ENCODE measurements at places on chromosomes 1 and 21.

DNA sequence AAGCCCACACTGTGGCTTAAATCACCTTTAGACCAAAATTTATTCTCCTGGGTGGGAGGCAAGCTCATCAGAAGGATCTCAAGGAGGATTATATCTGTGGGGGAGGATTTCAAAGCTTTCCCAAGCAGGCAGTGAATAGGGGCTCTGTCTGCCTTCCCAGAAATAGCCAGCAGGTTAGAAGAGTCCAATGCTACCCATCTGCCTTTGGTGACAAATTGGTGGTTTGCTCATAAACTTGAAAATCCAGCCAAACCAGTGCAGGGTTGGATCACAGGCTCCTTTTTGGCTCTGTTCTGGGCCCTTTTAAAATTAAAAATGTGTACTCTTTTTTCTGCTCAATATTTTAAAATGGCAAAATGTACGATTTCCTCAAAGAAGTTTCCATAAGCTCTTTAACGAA lies 118.9 kb upstream of the ZC3H11B start:
- no peak for DNase-seq

- DNase-seq, result no peak
These were observed 66.1 kb downstream of the NCAM2 start for GRCh38 chr21:21064353-21064752.

DNA sequence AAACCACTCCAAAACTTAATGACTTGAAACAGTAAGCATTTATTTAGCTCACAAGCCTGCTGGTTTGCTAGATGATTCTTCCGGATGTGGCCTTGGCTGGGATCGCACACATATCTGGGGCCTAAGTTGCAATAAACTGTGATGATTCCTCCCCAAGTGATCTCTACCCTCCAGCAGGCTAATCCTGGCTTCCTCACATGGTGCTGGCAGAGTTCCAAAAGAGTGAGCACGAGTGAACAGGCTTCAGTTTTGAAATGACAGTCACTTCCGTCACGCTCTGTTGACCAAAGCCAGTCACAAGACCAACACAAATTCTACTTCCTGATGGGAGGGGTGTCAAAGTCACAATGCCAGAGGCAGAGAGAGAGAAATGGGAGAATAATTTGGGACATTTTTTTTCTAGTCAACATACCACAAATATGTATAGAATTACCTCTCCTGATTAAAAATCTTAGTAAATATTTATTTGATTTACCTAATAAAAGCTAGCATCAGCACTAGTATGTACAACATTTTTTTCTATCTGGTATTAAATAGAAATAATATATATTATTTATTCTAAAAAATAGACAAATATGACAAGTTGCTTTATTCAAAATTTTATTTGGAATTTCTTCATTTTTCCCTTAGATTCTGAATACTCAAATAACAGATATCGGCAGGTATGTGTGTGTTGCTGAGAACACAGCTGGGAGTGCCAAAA lies 292.7 kb downstream of the TPR start:
- no peak for DNase-seq

DNA sequence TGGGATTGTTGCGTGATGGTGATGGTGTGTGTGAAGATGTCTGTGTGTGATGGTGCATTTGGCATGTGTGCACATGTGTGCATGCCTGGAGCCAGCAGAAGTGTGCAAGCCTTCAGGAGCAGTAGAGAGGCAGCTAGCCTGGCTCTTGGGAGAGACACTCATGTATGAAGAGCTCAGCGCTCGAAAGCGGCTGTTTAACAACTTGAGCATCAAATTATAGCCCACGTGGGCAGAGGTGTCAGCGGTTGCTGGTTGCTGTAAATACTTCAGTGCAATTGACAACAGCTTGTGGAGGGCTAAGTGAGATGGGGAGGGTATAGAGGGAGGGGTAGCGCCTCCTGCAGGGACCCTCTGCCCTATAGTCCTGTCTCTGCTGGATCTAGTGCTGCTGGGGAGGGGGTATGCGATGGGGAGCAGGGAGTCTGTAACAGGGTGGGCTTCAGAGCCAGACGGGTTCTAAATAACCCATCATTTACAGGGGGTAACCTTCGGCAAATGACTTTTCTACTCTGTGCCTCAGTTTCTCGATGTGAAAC lies 21.5 kb downstream of the FOXD2 start:
- no peak for DNase-seq

DNA sequence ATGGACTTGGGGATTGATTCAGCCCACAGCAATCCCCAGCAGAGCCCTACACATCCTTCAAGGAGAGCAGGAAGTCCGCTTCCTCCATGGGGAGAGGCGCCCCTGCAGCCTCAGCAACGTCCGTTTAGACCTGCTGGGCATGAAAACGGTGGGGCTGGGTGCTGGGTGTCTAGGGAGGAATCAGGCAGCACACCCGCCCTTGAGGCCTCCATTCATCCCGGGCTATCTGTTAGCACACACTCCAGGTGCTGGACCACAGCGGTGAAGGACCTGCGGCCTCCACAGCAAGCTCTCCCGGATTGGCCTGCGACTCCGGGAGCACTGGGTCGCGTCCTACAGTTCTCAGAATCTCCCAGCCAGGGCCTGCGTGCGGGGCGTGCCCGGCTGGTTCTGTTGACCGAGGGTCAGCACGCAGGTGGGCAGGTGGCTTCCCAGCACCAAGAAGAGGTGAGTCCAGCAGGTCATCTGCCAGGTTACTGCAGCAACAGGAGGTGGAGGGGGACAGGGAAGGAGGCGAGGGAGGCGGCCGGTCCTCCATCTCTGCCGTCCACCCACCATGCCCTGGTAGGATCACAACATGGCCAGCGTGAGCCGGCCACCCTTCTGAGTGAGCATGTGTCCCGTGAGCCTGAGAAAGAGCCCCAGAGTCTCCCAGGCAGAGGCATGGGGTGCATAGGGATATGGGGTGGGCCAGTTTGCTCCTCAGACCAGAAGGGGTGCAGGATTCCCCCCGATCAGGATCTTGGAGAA lies 96.6 kb downstream of the RIPK4 start:
- no peak for DNase-seq

- DNase-seq, result no peak
These were observed 156.3 kb downstream of the SNX7 start for GRCh38 chr1:98817821-98818220.

GRCh38 chr1:166032572-166033371 lies 134.0 kb downstream of the FAM78B start:
- DNase-seq, result no peak

DNA sequence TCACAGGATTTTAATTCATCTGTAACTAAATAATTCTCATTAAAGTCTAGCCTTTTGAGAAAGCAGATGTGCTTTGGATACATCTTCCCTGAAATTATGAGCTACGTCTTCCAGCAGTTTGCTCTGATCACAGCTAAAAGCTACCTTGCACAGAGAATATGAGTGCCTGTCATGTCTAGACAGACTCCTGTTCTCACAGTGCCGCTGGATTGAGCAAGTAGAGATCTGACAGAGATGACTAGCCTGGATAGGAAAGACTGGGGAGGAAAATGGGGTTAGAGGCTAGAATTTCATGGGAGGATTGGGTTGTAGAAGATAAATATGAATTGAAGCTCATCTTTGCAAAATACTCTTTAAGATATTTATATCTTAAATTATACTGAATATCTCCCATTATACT lies 24.1 kb downstream of the CEPT1 start:
- DNase-seq, result no peak

DNA sequence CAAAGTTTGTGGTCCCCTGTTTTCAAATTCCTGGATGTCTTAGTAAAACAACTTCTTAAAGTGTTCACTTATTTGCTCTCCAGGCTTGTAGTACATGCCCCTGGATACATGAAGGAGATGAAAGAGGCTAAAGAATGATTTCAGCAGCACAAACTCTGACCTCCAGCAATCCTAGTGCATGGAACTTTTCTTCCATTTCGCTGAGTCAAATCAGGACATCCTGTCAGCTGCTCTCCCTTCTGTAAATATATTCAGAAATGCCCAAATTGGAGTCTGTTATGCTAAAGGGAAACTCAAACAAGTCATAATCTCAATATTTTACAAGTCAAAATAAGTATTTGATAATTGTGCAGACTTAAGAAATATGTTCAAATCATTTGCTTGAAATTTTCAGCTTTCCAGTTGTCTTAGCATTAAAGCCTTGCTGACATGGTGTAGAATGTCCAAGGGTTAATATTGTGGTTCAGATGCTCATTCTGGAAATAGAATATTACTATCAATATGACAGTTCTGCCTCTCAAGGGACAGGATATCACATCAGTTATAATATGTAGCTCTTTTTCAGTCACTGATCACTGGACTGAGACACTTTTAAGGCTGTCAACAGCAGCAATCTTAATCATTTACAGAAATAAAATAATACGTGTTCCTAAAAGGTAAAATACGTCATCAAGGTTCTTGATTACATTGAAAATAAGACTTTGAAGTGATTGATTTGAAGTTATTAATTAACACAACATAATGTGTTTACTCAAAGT lies 1157.3 kb downstream of the PLA2G4A start:
- DNase-seq, result no peak

DNA sequence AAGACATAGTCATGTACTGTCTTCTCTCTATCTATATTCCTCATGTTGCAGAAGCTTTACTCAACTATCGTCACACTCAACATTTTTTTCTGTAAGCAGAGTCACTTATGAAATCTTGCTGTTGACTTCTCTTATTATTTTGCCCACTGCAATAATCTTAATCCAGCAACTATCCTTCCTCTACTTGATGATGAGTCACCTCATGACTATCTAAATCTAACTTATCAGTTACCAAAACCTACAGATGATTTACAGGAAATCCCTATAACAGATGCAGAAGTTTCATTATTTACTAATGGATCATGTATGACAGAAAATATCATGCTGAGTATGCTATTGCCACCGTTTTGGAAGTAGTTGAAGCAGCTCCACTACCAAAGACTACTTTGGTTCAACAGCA lies 378.9 kb downstream of the DUSP10 start:
- no peak for DNase-seq

DNA sequence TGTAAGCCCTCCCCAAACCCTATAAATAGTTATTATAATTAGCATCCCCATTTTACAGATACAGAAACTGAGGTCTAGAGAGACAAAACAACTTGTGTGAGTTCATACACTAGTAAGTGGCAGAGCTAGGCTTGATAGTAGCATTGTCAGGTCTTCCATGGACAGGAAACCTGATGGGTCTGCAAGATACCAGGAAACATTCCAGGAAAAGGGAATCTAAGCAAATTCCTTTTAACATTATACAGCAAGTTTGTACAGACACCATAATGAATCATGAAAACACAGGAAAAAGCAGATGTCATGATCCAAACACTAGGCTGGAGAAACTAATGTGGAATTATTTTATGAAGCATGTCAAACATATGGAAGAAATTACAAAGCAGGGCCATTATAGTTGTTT lies 89.1 kb upstream of the KCNK2 start:
- no peak for DNase-seq

DNA sequence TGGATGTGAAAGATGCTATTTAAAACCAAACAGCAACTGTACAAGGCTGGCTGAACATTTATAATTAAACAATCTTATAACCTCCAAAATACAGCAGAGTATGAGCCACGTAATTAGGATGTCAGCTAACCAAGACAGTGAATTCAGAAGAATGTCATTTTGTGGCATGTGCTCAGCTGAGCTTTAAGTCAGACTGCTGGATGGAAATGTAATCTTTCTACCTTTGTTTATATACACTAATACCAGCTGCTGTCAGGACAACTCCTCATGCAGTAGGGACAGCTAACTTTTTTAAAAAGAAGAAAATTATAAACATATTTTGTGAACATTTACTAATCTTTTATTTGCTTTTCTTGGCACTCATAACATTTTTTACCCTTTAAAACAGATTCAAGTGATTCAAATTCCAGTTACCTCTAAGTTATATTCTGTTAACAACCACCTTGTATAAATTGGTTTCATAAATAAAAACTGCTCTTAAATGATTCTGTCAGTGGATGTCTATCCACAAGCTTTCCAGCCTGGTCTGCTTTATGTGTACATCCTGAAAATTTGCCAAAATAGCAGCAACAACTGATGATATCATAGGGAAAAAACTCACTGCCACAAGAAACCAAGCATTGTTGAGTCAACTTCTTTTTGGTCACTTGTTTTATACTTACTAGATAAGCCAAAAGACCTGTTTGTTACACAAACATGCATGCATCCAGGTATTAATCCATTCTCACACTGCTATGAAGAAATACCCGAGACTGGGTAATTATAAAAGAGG lies 36.1 kb downstream of the DPH5 start:
- no peak for DNase-seq

- no peak for DNase-seq
These were observed 122.7 kb downstream of the VAV3 start for GRCh38 chr1:107842241-107842640.

DNA sequence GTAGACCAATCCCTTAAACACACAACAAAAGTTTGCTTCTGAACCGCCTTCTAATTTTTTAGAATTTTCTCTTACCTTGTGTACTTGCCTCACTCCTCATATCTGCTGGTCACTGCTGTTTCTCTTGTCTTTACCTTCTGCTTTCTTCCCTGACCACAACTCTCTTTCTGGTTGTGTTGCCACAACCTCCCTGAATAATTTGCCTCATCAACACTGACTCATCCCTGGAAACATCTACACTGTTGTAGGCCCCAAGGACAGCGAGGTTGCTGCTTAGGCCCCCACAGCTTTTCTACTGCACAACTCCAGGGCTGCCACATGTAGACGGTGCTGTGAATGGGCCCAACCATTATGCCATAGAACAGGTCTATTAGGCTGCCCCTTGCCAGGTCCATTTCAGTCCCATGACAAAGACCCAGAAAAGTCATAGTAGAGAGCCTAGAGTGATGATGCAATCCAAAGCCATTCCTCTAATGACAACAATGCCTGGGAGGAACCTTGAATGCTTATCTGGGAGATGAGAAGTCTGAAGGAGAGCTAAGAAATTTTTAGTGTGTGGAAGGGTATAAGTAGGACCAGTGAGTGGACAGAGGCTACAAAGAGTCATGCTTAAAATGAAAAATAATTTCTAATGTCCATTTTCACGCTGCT lies 36.6 kb upstream of the LCE5A start:
- DNase-seq, result no peak
